ENCODE measurements at places on chromosomes 2 and 18.

GRCh38 chr2:127145280-127145895 lies 38.4 kb upstream of the BIN1 start:
- DNase-seq: no peak

- DNase-seq: no peak
Observed at GRCh38 chr2:39017334-39017733, 103.5 kb downstream of the SOS1 start.

- DNase-seq: no peak
Observed at GRCh38 chr18:30971338-30971956, 71.1 kb downstream of the DSC3 start.

GRCh38 chr2:221649051-221649775 lies 77.1 kb upstream of the EPHA4 start:
- DNase-seq: no peak

- no peak for DNase-seq
Observed at GRCh38 chr2:195532628-195533271, 124.3 kb upstream of the SLC39A10 start.

DNA sequence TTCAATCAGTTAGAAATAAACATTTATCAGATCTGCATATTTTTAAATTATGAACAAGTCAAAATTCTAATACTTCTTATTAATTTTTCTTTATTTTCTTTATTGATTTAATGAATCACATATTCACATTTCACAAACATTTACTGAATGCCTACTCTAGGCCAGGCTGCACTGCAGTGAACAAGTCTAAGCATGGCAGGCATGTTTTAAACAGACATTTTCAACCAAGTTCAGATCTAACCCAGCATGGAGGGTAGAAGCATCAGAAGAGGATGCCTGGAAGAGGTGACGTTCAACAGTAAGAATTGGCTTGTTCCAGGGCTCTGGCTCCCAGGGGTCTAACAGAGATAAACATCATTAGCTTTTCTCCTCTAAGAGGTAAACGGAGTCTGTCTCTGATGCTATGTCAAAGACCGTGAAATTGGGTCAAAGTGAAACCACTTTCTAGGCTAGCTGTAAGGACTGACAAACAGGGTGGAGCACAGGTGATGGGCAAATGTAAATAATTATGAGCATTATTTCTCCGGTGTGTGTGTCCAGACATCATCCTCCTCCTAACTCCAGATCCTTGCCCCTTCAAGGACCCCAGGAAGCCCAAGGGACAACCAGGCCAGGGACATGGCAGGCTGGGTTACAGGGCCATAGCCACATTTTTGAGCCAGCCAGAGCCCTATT lies 50.6 kb downstream of the UNC50 start:
- DNase-seq: no peak

DNA sequence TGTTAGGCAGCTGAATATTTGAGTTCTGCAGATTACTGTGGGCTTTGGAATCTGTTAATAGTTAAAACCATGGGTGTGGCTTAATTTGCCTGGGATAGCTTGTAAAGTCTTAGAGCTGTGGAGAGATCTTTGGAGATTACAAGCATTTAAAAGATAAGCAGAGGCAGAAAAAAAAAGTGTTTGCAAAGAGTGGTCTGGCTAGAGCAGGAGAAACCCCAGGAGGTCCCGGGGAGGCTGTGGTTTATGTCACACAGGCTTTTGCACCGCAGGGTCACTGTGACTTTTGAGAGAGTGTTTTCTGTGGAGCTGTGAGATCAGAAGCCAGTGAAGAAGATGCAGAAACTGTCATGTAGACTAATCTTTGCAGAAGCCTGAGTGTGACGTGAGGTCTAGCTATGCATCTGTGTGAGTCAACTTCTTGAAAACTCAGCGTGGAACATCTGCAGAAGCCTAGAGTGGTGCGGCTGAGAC lies 49.0 kb downstream of the SETBP1 start:
- DNase-seq: no peak

GRCh38 chr2:129055242-129055641 lies 736.6 kb upstream of the HS6ST1 start:
- no peak for DNase-seq

GRCh38 chr18:49174478-49174877 lies 223.7 kb upstream of the SMAD7 start:
- DNase-seq: no peak

DNA sequence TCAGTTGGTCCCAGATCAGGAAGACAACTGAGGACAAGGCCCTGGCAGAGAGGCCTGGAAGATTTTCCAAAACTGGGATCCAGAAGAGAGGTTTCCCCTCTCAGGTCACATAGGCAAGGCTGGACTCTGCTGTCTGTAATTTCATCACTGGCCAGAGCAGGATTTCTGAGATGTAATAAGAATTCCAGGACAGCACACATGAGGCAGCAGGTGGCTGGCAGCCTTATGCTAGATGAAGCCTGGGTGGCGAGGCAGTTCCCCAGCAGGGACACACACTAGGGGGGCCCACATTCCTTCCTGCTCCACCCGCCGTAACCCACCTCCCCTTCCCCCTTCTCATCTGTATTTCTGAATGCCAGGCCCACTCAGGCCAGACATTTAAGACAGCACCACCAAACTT lies 98.6 kb downstream of the HNRNPLL start:
- no peak for DNase-seq

DNA sequence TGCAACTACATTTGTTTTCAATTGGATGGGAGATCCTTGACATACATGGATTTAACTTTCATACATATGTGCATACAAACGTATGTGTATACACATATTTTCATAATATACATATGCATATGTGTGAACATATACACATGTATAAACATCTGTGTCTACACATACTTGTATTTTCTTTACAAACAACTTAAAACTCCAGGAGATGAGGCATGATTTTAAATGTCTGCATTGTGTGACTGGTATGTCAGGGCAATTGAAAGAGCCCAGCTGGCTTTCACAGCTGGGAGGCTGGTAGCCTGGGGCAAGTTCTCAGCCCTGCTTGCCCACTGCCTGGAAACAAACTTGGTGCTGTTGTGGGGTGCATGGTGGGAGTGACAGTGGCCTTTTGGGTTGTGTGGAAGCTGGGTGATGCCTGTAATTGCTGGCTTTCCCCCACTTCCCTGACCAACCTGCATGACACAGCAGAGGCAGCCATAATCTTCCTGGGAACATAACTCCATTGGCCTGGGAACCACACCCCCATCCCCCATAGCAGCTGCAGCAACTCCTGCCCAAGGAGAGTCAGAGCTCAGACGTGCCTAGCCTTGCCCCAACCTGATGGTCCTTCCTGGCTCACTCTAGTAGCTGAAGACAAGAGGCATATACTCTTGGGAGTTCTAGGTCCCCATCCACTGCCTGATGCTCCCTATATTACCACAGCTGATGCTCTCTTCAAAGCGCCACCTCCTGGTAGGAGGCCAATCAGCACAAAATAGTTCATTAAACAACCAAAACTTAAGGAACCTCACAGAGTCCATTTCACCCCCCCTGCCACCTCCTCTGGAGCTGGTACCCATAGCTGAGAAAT lies 158.3 kb downstream of the CERS6 start:
- DNase-seq: no peak

GRCh38 chr2:160940699-160941098 lies 219.5 kb upstream of the TANK start:
- DNase-seq: no peak

DNA sequence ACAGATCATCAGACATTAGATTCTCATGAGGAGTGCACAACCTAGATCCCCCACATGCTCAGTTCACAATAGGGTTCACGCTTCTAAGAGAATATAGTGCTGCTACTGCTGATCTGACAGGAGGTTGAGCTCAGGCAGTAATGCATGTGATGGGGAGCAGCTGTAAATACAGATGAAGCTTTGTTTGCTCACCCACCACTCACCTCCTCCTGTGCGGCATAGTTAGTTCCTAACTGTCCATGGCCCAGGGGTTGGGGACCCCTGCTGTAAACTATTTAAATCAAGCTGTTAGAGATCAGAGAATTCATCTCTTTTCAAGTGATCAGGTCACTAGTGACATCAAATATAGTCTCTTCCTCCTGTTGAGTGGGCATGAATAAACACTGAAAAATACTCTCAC lies 88.8 kb upstream of the ACVR2A start:
- DNase-seq: no peak

DNA sequence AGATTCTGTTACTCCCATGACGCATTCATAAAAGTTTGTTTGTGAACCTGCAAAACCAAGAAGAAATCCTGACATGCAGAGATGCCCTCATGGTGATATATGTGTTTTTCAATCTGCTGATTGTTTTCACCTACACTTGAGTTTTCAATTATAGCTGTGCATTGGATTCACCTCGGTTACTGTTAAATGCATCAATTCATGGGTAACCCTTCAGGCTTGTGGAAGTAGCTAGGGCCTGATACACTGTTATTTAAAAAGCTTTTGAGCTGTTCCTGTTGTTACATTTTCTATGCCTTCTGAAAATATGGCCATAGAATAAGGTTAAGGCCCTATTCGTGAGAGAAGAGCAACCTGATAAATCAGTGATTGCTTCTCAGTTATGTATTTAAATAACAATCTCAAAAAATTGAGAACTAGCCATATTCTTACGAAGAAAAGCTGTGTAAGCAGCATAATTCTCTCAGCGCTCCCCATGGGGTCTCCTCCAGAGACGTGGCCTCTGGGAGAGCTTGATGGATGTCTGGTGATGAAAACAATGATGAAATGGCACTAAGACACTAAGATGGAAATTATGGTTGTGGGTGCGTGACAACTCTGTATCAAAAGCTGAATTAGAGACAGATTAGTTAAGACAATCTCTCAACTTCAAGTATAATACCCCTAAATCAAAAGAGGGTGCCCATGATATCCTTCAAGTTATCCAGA lies 60.5 kb downstream of the RIT2 start:
- DNase-seq: no peak

DNA sequence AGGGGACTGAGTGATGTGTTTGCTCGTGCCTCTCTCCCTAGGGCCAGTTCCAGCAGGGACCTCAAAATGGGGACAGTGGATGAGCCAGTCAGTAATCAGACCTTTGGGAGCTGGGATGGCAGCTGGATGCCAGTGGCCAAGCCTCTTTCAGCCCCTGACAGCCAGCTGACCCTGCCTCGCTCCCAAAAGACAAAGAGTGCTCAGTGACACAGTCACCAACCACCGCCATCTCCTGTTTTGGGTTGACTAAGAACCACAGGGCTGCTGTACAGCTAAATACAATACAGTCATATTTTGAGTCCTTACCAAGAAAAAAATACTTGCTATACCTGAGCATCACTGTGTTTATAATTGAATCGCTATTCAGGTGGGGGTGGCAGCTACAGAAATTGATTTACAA lies 75.7 kb downstream of the POU3F3 start:
- DNase-seq: no peak

DNA sequence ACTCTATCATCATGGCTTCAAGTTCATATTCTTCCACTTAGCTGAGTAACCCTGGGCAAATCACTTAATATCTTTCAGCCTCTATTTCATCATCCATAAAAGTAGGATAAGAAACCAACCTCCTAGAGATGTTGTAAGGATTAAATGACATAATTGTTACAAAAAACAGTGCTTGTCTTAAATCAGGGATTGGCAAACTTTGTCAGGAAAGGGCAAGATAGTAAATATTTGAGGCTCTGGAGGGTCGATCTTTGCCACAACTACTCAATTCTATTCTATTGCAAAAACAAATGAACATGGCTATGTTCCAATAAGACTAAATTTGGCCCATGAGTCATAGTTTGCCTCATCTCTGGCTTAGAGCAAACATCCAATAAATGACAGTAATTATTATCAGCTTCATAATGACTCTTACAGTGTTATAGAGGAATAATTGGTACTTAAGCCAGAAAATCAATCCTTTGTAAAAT lies 184.7 kb downstream of the SATB2 start:
- DNase-seq: no peak

GRCh38 chr2:117968722-117969121 lies 45.1 kb downstream of the CCDC93 start:
- no peak for DNase-seq

- no peak for DNase-seq
Observed at GRCh38 chr18:4119813-4120212, 335.3 kb downstream of the DLGAP1 start.

- DNase-seq: no peak
Observed at GRCh38 chr18:77103187-77103850, 29.3 kb downstream of the MBP start.

DNA sequence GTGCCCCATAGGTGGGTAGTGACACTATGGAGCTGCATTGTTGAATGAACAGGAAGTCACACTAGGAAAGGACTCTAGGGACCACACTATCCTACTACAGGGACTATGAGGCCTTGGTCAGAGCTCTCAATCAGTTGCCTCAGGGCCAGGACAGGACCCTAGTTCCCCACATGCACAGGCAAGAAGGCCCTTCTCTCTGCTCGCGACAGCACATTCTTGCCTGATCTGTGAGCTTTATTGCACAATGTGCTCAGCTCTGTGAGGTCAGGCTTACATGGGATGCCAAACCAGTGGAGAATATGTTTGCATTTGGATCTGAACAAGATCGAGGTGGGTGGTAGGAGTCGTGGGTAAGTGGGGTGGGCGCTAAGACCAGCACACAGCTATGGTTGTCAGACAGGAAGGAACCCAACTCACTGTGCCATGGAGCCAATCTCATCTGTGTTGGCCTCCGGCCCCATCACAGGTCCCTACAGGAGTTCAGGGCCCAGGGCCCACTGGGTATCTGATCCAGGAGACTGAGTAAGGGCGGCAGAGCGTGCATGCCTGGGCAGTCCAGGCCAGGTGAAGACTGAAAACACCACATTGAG lies 8.0 kb downstream of the PCARE start:
- no peak for DNase-seq

- DNase-seq: no peak
Observed at GRCh38 chr2:29017716-29018435, 36.8 kb downstream of the TOGARAM2 start.

- no peak for DNase-seq
Observed at GRCh38 chr2:151347906-151348305, 9.5 kb upstream of the TNFAIP6 start.

DNA sequence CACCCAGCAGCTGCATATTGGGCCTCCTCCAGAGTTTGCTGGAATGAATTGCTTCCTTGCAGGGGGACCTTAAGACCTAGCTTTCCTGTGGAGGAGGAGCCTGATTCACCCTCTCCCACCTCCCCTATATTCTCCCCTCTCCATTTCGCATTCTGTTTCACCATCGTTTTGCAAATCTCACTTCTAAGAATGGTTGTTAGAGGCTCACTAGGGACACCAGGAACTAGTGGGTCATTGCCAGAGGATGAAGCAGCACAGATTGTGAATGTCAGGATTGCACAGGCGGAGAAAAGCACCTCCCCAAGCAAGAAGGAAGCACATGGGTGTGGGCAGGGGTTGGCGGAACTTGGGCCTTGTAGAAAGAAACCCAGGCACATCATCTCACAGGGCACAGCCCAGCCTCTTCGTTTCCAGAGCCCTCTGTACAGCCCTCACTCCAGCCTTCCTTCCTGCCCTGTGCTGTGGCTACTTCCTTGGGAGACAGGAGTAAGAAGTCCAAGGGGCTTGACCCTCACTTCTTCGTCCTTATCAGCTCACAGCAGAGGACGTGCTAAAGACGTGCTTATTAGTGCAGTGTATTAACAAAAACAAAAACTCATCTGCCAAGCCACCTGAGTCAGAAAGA lies 63.4 kb downstream of the TACR1 start:
- DNase-seq: no peak

- no peak for DNase-seq
Observed at GRCh38 chr2:85175369-85176299, 42.4 kb downstream of the TCF7L1 start.

- DNase-seq: no peak
Observed at GRCh38 chr2:45494275-45494977, 116.6 kb downstream of the SRBD1 start.

- DNase-seq: no peak
Observed at GRCh38 chr18:52008330-52008729, 331.7 kb upstream of the DCC start.

- no peak for DNase-seq
Observed at GRCh38 chr18:62914871-62915392, 199.6 kb downstream of the PHLPP1 start.

- DNase-seq: no peak
Observed at GRCh38 chr18:79133724-79134123, 64.5 kb downstream of the ATP9B start.
